COLO829 (cell line): ENCODE measurements at places on chromosomes 5 and 9.

- DNase-seq = no peak
Observed at GRCh38 chr9:79353856-79354520, 217.8 kb upstream of the TLE4 start.

DNA sequence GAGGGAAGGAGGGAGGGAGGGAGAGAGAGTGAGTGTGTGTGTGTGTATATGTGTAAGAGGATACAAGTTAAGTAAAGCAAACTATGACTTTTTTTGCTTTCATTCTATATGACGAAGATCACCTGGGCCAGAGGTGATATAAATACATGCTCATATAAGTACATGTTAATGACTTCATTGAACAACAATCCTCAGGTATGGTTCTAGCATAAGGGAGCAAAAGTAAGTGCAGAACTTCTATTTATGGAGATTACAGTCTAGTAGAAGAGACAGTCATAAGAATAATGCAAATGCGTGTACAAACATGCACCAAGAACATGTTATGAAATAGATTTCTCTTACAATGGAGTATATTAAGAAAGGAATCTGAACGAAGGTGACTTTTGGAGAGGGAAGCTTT is 1804.0 kb downstream of the MAT2B start:
- DNase-seq = no peak

- DNase-seq = no peak
Observed at GRCh38 chr5:173904151-173904550, 16.0 kb downstream of the CPEB4 start.

DNA sequence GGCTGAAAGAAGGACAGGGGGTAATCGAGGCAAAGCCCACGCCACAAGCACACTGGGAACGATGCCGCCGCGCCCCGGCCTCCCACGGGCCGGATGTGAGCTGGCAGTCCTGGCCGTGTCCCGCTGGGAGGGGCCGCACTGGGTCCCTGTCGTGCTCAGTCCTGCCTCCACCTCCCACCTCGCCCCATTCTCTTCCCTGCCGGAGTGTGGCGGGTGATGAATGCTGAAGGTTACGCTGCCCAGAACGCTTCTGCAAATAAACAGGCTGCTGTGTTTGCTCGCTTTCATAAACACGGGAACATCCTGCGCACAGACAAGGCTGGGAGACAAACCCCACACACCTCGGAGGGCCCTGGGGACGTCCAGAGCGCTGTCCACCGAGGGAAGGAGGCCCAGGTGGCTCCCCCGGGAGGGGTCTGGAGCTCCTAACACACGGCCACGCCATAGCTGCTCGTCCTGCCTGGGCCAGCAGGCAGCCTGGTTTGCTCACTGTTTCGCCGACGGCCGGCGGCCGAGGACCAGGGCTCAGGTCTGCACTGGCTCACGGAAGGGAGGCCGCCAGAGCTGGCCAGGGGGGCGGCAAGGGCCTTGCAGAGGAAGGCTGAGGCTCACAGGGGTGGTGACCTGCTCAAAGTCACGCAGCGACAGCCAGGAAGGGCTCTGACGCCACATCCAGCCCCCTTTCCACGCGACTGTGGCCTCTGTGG is 2.3 kb downstream of the DNLZ start:
- no peak for DNase-seq

DNA sequence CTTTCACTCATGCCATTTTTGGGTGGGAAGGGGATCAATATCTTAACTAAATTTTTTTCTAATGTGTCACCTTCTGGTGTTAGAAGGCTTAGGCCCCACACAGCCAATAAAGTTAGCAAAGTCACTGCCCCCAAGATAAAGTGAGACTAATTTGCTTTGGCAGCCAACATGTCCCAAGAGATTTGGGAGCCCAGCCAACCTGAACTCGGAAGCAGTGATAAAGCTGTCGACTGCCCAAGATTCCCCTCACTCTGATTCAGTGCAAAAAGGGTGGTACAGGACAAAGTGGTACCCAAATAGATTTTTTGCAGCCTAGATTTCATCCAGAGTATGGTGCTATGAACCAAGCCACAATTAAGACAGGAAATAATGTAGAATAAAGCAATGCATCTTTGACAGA is 572.5 kb upstream of the ARRDC3 start:
- DNase-seq = no peak

DNA sequence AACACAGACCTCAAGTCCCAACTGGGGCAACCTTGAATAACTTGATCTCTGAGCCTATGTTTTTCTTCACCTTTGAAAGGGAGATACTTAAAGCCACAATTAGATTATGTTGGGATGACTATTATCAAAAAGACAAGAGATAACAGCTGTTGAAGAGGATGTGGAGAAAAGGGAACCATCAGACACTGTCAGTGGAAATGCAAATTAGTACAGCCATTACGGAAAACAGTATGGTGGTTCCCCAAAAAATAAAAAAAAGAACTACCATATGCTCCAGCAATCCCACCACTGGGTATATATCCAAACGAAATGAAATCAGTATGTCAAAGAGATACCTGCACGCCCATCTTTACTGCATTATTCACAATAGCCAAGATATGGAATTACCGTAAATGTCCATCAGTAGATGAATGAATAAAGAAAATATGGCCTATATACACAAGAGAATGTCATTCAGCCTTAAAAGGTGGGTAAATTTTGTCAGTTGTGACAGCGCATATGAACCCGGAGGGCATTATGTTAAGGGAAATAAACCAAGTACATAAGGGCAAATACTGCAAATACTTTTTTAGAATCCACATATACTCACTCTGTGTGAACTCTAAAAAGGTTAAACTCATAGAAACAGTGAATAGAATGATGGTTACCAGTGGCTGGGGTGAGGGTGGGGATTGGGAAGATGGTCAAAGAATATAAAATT is 12.7 kb downstream of the FAT2 start:
- no peak for DNase-seq

DNA sequence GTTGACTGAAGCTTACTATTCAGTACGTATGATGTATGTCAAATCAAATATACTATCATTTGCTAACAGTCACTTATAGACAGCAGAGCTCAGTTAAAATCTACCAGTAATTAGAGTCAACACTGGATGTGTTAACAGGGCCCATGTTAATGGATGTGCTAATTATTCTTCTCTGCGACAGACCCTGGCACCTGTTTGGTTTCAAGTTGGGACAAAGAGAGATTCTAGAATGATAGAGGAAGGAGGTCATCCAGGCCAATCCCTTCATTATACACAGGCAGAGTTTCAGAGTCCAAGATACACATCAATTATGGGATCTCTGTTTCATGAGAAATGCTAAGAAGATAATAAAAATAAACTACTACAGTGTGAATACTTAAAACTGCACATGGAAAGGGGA is 615.0 kb downstream of the ZNF608 start:
- DNase-seq = no peak

- no peak for DNase-seq
Observed at GRCh38 chr9:73183428-73183827, 31.8 kb downstream of the ANXA1 start.

- no peak for DNase-seq
Observed at GRCh38 chr5:178662541-178662860, 35.7 kb upstream of the CLK4 start.

DNA sequence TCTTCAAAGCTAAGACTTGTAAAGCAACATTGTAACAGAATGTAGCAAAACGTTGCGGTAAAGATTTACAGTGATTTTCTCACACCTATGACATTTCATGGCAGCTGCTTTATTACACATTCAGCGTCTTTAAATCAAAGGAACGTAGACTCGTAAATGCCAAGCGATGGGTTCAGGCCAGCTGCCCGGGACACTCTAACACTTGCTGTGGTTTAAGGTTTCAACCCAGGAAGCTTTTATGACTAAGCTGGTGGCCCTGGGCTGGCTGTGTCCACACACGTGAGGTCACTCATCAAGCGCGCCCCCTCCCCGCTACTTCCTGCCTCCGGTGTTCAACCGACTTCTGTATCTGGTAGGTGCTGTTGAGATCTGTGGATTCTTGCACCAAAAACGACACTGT is 2.5 kb downstream of the SLC6A18 start:
- DNase-seq = no peak

DNA sequence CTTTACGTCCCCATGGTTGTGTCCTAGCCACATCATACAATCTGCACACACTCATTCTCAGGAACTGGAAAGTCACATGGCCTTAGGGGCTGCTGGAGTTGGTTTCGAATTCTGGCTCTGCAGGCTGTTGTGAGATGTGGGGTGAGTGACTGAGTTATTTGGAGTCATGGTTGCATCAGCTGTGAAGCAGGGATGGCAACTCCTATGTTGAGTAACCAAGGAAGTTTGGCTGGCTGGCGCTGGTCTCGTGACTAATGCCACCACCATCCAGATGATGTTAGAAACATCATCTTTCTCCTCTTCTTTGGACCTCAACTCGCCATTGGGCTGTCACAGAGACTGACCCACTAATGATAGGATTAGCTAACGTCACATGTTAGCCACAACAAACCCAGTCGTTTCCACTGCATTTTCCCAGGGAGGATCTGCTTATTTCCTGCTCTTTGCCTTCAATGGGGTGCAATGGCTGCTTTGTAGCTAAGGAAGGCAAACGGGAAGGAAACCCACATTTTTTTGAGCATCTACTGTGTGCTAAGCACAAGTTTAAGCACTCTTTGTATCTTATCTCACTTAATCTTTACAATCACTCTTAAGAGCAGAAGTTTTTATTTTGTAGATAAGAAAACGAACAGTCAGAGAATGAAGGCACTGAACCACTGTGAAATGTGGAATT is 78.1 kb upstream of the UBTD2 start:
- no peak for DNase-seq

GRCh38 chr9:98873951-98874371 is 66.5 kb downstream of the GALNT12 start:
- DNase-seq = no peak

DNA sequence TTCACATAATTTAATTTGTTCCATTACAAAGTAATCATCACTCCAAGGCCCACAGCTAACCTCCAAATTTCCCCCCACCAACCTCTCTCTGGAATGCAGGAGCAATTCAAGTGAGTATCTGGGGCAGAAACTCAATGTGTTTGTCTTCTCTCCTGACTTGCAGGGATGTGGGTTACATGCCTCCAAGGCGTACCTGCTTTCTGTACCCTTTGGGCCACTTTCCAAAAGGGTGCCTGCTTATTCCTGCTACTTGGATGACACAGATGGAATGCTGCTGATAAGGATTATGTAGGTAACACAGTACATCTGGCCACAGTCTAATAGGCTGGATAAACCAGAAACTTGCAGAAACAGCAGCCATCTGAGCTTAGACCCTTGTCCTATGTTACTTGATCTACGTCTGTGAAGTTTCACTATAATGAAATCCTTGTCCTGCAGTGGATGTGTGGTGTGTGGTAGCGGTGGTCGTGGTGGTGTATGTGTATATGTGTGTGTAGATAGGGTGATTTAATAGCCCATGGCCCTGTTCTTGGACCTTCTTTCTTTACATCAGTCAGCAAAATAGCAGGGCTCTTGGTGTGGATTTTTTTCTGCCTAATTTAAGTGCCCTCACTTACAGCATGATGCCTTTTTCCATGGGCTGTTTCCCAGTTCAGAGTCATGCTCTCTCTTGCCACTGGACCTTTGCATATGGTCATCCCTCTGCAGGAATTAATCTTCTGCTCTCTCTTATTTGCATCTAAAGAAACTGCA is 175.9 kb downstream of the ZDHHC21 start:
- no peak for DNase-seq

- DNase-seq = no peak
Observed at GRCh38 chr5:136232316-136232715, 39.4 kb upstream of the SMIM32 start.

- no peak for DNase-seq
Observed at GRCh38 chr5:143418140-143418866, 14.8 kb upstream of the NR3C1 start.

GRCh38 chr5:85896514-85896913 is 721.2 kb upstream of the COX7C start:
- no peak for DNase-seq

- DNase-seq = peak; percentile 61
Observed at GRCh38 chr5:144028636-144029035, 141.8 kb downstream of the YIPF5 start.

DNA sequence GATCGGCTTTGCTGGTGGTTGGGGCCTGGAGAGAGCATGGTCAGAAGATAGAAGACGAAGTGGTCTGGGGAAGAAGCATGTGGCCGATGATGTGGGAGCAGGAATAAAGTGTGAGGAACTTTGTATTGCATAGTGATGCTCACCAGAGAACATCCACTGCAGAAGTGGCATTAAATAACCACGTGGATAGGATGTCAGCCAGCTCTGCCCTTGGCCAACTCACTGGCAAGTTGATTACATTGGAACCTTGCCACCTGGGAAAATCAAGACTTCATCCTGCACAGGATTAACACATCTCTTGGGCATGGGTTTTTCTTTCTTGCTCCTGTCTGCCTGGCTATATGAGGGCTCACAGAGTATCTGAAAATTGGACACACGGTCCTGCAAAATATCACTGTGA is 217.4 kb downstream of the DMRT2 start:
- no peak for DNase-seq

GRCh38 chr5:151480384-151481293 is 33.2 kb downstream of the SLC36A1 start:
- DNase-seq = no peak

DNA sequence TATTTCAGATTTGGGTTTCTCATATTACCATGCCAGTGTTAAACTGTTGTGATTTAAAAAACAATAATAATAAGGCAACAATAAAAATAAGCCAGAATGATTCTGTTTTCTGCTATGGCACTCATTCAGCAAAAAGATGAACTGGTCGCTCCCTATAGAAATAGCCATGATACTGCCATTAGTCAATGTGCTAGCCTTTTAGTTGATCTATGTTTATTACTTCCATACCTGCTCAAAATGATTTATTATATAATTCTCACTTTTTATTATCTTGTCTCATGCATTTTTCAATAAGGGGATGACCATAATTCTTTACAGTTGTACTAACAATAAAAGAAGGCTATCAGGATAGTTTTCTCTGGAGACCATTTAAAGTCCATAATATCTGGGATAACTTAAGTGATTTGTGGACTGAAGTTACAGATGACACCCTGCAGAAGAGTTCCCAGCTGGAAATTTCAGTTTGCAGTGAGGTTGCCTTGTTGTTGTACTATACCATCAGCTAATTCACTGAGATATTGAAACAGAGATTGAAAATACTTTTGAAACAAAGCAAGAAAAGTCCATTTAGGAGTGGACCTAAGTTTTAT is 334.3 kb downstream of the GABRB2 start:
- DNase-seq = no peak

DNA sequence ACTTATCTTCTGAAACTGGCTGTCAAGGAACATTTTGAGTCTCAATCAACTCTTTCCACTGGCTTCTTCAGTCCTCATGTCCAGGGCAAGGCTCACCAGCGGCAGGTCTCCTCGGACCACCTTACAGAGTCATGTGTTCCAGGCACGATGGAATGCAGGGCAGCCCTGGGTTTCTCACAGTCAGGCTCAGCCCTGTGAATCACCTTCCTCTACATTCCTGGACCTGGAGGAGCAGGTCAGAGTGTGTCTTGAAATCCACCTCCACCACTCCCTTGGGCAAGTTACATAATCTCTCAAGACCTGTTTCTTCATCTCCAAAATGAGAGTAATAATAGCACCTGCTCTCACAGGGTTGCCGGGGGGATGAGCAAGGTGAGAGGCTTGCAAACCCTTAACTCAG is 16.0 kb downstream of the ENC1 start:
- no peak for DNase-seq
